ENCODE measurements at places on chromosomes 16 and 17. TPM values are rescaled to one million over a fixed set of nuclear protein-coding genes. Genes with fewer than 3 reads are reported as not detected.

Gene HP
- total RNA-seq: 6.5 TPM

Gene LCAT
- 22.1 TPM for total RNA-seq

DNA sequence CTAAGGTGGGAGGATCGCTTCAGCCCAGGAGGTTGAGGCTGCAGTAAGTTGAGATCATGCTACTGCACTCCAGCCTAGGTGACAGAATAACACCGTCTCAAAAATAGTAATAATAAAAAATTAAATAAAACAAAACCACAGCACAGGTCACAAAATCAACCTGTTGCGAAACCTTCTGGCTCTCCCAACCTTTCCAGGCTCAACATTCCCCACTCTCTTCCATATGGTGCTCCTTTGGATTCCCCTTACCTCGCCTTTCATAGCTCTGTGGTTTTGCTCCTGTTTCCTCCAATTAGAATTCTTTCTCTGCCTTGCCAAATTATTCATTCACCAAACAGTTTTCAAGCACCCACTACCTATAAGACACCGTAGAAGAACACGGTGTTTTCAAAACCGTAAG, 4.7 kb downstream of the ZDHHC7 start:
- no peak for DNase-seq

DNA sequence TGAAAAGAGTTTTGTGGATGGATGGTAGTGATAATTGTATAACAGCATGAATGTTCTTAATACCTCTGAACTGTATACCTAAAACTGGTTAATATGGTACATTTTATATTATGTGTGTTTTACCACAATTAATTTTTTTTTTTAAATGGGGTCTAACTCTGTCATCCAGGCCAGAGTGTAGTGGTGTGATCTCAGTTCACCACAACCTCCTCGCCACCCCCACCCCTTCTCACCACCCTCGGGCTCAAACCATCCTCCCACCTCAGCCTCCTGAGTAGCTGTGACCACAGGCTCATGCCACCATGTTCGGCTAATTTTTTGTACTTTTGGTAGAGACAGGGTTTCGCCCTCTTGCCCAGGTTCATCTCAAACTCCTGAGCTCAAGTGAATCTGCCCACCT, 123.2 kb downstream of the CDRT15L2 start:
- DNase-seq: no peak

GRCh38 chr16:1481906-1482835, 6.6 kb downstream of the PTX4 start:
- DNase-seq: no peak

GRCh38 chr16:3780570-3780969, 63.2 kb upstream of the TRAP1 start:
- no peak for DNase-seq

Gene ZNF205
- 8.9 TPM for total RNA-seq

GRCh38 chr16:53207810-53208752, 153.3 kb downstream of the CHD9 start:
- DNase-seq: peak; percentile 96

GRCh38 chr17:20721171-20721570, 141.6 kb downstream of the CDRT15L2 start:
- DNase-seq: peak; percentile 86

Gene KRTAP17-1
- total RNA-seq: not detected

DNA sequence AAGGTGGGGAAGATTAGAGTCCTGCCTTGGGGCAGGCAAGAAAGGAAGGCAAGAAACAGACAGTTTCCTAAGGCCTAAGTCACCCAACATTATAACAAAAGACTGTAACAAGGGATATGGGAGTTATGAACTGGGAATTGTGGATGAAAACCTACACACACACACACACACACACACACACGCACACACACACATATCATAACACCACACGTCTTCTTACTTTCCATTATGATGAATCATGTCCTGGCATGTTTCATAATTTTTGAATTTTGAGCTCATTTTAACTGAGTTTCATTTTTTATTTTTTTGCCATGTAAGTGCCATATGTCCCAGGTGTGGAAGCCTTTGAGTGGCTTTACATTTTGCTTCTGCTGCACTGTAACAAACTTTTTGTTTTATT, 29.9 kb downstream of the HS3ST2 start:
- no peak for DNase-seq

- peak; percentile 51 for DNase-seq
These were observed 75.2 kb downstream of the KATNIP start for GRCh38 chr16:27625050-27625697.

DNA sequence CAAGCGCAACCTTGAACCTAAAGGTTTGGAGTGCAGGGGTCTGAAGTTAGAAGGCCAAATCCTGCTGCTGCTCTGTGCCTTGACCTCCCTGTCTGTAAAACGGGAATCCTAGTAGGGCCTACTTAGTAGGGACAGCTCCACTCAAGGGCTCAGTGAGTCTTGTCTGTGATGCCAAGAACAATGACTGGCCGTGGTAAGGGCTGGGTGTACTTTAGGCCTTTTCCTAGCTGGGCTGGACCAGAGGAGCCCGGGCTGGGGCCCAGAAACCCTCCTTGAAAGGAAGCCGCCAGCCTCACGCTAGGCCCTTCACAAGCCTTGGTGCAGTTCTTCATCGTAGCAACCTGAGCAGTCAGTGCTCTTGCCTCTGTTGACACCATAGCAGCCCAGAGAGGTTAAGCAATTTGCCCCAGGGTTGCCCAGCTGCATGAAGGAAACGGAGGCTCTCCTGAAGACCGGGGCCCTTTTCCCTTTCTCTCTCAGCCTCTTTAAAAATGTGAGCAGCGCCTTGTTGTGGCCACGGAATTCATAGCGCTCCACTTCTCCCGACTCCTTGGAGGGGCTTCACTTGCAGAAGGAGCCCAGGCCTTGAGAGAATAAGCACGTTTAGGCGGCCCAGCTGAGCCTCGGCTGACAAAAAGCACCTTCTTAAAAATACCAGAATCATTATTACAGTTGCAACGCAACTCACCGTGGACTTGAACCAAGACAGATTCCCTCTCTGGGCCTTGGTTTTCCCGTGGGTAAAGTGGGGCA, 4.4 kb downstream of the NECAB2 start:
- DNase-seq: no peak

Gene HBA2
- 7,657 TPM for total RNA-seq

- no peak for DNase-seq
These were observed 19.3 kb downstream of the TSPOAP1 start for GRCh38 chr17:58308985-58309917.

GRCh38 chr16:62033065-62033464, 3.2 kb downstream of the CDH8 start:
- no peak for DNase-seq

Gene MYO15B
- total RNA-seq: 81.4 TPM

Gene CDR2L
- total RNA-seq: 3.1 TPM

DNA sequence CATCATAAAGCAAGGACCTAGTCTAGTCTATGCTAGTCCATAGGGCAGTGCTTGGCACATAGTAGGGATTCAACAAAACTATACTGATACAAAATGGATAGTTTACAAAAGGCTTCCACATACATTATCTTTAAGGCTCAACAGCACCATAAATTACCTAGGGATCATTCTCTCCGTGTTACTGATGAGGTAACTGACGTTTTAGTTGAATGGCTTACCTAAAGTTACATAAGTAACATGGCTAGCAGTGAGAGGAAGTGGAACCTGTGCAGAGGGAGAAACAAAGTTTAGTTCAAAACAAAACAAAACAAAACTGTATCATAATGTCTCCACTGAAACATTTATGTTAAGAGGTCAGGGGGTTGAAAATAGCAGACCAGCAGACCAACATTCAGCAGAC, 7.9 kb downstream of the RPTOR start:
- DNase-seq: no peak

DNA sequence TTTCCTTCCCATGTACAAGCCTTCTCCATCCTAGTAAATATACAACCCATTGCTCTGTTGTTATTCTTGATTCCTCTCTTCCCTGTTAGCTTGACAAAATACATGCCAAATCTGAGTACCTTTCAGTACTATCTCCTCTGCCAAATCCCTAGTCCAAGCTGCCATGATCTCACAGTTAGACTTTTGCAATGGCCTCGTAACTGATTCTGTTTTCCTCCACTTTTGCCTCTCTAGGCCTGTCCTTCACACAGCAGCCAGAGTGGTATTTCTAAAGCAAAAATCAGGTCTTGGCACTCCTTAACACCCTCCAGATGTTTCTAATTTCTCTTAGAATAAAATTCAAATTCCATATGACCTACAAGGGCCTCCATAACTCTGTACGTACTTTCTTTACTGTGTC, 153.0 kb upstream of the RBL2 start:
- DNase-seq: no peak

DNA sequence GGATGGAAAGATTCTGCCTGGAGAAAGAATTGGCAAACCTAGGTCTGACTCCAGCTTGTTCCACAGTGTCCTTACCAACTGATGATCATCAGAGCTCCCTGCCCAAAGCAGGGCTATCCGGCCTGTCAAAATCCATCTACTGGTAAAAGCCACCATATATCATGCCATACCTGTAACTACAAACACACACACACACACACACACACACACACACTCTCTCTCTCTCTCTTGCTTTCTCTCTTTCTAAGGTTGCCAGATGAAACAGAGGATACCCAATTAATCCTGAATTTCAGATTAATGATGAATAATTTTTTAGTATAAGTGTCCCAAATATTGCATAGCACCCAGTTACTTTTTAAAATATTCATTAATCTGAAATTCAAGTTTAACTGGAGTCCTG, 1.5 kb upstream of the MMP28 start:
- DNase-seq: no peak

Gene CA5A
- total RNA-seq: 0.72 TPM

GRCh38 chr17:51365090-51365489, 104.7 kb downstream of the UTP18 start:
- DNase-seq: no peak

Gene FOXO3B
- total RNA-seq: 1.9 TPM

DNA sequence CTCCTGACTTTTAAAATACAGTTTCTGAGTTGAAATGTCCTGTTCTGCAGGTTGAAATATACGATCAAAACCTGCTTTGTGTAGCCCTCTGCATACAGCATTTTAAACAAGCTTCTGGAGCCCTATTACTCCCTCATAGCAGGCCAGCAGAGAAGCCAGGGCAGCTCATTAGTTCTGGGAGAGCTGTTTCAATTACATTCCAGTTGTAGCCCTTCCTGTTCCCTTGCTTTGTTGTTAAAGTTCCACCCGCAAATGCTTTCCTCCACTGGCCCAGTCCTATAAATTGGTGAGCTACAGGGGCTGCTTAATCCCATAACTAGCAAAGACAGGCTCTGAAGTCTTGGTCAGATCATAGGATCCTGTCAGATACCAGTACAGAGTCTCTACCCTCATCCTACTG, 162.5 kb downstream of the SLC39A11 start:
- DNase-seq: no peak

DNA sequence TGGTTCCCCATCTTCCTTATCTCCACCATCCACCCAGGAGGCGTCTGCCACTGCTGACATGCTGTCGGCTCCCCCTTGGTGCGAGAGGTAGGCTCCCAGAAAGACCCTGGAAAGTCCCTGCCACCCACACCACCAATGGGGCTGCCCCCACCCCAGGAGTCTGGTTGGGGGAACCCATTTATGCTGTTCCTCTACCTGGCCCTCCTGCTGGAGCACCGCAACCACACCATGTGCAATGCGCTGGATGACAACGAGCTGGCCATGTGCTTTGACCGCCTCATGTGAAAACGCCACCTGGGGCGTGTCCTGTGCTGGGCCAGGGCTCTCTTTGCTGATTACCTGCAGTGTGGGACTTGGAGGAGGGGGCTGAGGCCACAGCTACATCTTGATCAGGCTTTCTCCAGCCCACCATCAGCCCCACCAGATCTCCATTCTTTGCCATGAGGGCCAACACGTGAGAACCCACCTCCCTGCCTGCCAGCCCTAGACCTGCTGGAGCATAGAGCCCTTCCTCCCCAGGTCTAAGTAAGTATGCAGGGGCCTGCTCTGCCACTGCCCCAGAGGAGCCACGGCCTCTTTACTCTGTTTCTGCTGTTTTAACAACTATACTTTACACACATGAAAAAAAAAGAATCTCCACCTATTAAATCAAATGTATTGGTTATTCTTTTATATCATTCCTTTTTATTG, 7.9 kb upstream of the ALDH3A1 start:
- no peak for DNase-seq

Gene CCDC92B
- 0.48 TPM for total RNA-seq

DNA sequence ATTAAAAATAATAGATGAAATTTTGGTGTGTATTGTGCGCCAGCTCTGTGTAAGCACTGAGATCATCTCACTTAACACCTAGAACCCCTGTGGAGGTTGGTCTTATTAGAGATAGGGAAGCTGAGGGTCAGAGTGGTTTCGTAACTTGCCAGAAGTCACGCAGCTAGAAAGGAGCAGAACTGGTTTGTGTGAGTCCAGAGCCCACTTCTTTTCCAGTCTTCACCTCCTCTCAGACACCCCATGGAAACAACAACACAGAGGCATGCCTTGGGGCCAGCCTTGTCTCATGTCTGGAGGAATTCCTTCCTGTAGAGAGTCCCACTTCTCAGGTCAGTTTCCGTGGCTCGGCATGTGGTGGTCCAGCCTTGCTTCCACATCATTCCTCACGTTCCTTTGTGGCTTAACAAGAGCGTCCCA, 16.5 kb downstream of the YPEL2 start:
- DNase-seq: no peak

Gene NPIPB13
- total RNA-seq: 0.24 TPM

- DNase-seq: no peak
These were observed 90.7 kb downstream of the SOCS1 start for GRCh38 chr16:11165349-11165748.

Gene SMIM5
- total RNA-seq: 8.7 TPM

Gene C1QTNF8
- total RNA-seq: not detected

DNA sequence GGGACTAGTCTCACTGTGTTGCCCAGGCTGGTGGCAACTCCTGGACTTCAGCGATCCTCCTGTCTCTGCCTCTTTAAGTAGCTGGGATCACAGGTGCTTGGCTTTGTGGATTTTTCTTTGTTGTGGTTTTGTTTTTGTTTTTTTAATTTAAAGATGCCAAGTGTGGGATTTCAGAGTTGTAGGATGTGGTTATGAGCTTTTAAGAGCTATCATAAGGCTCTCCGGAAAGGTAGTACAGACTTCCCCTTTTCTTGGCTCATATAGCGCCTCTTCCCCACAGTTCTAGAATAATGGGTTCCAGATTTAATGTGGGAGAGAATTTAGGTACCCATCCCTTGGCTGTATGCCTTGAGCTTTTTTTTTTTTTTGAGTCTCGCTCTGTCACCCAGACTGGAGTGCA, 17.1 kb downstream of the AKAP1 start:
- DNase-seq: no peak

Gene DDX52
- 26.0 TPM for total RNA-seq

Gene CD300E
- 0.72 TPM for total RNA-seq
